ENCODE measurements at places on chromosomes 3 and 15.
A peak's percentile ranks its signal among the peaks of the same experiment; 100 is the strongest.

GRCh38 chr3:139811331-139811730, 123.7 kb upstream of the CLSTN2 start:
- DNase-seq, result no peak

DNA sequence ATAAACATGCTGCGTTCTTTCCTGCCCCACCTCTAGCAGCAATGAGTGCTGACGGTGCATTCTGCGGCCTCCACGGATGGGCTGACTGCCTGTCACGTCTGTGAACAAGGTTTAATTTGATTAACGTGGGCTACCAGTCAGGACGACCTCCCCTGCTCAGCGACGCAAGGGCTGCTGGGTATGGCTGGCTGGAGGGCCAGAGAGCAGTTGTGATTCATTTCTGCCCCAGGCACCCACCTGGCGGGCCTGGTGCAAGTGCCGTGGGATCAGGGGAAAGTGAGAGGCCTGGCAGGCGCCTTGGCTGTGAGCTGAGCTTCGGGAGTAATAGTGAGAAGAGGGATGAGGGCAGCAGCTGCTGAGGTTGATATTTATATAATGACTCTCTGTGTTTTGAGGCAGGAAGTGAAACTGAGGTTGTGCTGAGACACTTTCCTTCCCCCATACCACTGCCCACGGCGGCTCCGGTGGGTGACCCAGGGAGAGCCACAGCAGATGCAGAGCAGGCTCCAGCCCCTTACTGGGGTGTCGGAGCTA, 190.4 kb upstream of the BCL6 start:
- DNase-seq, result no peak

DNA sequence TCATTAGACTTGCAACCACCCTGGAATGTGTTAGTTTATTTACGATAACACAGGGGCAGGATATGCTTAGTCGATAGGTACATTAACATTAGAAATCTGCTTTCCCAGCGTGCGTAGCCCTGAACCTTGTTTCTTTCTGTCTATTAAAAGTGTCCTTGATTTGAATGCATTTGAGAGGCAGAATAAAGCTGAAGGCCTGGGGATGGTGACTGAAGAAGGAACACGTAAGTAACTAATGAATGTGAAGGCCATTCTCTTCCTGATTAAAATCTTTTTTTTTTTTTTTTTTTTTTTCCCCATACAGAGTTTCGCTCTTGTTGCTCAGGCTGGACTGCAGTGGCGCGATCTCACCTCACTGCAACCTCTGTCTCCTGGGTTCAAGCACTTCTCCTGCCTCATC, 142.8 kb upstream of the CHRM5 start:
- no peak for DNase-seq

DNA sequence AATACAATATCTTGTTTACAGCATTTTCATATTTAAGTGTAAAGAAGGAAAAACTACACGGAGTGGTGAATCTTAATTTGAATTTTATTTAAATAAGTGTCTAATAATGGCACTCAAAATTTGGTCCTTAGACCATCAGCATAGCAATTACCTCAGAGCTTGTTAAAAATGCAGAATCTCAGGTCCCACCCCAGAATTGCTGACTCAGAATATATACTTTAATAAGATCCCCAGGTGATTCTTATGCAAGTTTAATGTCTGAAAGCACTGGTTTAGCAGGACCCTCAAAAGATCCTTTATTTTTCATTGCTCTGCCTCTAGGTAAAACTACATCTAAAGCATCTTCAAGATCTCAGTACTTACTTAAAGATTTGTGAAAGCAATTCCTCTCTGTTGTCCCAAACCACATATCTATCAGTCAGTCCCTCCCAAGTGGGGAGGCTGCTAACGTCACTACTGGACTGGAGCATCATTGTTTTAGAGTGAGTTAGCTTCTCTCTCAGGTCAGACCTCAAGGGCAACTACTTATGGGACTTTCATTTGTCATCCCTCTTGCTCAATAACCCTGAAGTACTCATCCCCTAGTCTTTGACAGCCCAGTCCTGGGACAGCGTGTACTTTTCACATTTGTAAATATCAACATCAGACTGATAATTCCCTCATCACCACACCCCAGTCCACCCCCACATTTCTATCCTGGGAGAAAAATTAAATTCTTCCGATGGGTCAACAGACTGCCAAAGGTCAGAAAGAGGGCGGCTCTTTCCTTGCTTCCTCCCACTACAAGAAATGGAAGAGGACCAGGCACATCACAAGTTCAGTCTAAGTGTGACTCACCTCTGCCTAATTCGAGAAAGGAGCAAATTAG, 76.7 kb downstream of the CBLB start:
- no peak for DNase-seq

DNA sequence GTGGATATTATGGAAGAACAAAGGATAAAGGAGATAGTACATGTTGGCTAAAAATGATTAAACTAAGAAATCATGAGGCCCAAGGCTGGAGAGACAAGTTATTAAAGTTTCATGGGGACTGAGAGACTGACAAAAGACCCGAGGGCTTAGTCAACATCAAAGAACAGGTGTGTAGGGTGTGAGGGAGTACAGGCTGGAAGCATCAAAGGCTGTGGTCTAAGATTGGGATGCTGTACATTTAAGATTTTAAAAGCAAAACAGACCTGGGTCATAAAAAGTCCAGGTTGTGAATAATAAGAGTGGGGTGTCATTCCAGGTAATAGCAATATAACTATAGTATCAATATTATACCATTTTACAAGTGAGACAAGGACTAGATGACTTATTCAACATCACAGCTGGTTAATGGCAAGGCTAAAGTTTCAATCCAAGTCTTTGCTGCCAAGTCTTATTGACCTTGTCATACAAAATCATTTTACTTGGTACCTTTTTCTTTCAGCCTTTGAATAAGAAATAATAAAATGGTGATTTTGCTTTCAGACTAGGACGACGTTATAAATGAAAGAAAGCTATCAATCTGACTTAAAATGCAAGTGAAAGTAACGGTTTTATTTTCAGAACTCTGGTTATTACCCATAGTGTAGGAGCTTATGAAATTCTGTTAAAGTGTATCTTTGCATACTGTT, 211.6 kb downstream of the TNIK start:
- no peak for DNase-seq

DNA sequence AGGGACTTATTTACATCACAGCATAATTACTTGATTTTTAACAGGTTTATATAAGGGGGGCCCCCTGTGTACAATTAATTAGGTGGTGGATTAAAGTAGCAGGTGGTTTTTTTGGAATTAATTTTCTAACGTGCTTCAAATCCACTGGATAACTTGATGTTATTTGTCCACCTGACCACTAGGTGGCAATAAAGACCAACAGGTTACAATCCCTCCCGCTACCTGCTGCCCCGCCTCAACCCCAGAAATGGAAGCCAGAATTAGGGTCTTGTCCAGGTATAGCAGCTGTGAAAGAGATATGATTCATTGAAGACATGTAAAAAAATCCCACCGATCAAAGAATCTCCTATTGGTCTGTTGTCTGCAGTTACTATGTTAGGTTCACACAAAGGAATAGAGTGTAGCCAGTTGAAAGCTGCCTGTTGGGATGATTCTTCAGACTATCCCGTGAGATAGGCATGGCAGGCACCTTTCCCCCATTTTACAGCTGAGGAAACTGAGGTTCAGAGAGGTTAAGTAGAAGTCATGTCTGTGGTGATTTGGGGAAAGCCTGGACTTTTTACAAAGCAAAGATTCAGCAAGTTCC, 44.0 kb downstream of the MFSD1 start:
- peak; percentile 10 for DNase-seq

GRCh38 chr15:98771541-98771940, 123.2 kb downstream of the IGF1R start:
- DNase-seq, result no peak

DNA sequence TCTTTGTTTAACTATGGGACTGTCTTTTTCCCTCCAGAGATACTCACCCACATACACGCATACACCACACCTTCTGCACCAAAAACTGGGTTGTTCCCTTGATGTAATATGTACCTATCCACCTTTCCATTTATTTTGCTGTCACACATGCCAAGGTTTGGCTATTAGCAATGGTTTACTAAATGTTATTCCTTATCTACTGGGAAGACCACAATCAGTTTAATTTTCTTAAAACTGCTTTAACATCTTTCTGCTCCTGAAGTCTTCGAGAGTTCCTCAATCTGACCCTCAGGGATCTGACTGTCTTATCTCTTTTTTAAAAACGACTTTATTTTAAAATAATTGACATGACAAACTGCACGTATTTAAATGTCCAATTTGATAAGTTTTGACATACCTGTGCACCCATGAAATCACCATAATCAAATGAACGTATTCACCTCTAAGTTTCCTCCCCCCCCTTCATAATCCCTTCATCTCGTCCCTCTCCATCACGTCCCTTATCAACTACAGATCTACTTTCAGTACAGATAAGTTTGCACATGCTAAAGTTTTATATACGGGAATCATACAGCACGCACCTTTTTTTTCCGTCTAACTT, 805 bp upstream of the TRPM7 start:
- DNase-seq, result peak; percentile 57

- DNase-seq, result no peak
Observed at GRCh38 chr15:90004252-90004651, 3.1 kb downstream of the ZNF710 start.

- no peak for DNase-seq
Observed at GRCh38 chr3:141735176-141735575, 2.9 kb upstream of the RNF7 start.

GRCh38 chr3:152915695-152916094, 80.8 kb downstream of the P2RY1 start:
- no peak for DNase-seq

DNA sequence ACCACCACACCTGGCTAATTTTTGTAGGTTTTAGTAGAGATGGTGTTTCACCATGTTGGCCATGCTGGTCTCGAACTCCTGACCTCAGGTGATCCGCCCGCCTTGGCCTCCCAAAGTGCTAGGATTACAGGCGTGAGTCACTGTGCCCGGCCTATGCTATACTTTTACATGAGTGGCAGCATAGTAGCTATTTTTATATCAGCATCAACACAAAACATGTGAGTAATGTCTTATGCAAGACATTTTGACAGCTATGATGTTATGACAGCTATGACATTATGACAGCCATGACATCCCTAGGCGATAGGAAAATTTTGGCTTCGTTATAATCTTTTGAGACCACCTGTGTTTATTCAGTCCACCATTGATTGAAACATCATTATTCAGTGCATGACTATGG, 4.1 kb upstream of the NAALADL2 start:
- no peak for DNase-seq

GRCh38 chr3:54878145-54878544, 49.7 kb downstream of the LRTM1 start:
- DNase-seq, result peak; percentile 2

DNA sequence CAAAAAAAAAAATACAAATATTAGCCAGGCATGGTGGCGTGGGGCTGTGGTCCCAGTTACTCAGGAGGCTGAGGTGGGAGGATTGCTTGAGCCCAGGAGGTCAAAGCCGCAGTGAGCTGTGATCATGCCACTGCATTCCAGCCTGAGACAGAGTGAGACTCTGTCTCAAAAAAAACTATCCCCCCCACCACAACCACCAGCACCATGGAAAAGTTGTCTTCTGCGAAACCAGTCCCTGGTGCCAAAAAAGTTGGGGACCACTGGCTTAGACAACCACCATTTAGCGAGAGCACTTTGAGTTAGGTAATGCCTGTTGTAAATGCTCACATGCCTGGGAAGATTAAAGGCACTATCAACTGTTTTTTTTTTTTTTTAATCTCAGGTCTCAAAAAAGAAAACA, 15.4 kb downstream of the ARHGAP31 start:
- DNase-seq, result no peak

GRCh38 chr3:102114264-102114979, 265.1 kb downstream of the NFKBIZ start:
- DNase-seq, result no peak

- DNase-seq, result no peak
Observed at GRCh38 chr15:39817892-39818291, 35.3 kb upstream of the FSIP1 start.

GRCh38 chr3:173889596-173889995, 492.1 kb downstream of the NLGN1 start:
- DNase-seq, result no peak

DNA sequence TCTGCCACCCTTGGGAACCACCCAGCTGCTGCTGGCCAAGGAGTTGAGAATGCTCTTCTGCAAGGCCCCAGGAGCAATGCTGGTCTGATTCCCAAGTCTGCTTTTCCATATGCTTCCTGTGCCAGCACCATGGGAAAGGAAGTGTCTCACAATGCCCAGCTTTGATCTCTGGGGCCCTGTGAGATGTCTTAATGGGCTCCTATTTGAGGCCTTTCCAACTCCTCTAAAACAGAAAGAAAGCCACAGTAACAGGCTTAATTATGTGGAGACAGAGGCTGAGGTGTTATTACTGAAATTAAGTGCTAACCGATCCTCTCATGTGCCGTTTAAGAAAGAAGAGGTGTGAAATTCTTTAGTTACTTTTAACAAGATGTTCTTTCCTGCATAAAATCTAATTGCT, 4.5 kb downstream of the EOGT start:
- no peak for DNase-seq

- no peak for DNase-seq
Observed at GRCh38 chr3:17074559-17074958, 189.8 kb downstream of the PLCL2 start.

GRCh38 chr3:126580746-126581145, 22.0 kb upstream of the C3orf22 start:
- DNase-seq, result no peak

Data from NCI-H2227 treated with DMSO at 0.1 percent for 48 hours (cell line).